ENCODE measurements at places on chromosomes 13 and 19. TPM values are rescaled to one million over a fixed set of nuclear protein-coding genes. Genes with fewer than 3 reads are reported as not detected.
A peak's percentile ranks its signal among the peaks of the same experiment; 100 is the strongest.

CACNA1A gene
- 25.7 TPM for total RNA-seq

ZNF285 gene
- 2.5 TPM for total RNA-seq

ICAM5 gene
- 4.8 TPM for total RNA-seq

OR7A5 gene
- not detected for total RNA-seq

GRCh38 chr19:34959021-34959420 lies 5.0 kb downstream of the ZNF792 start:
- H3K27me3 ChIP-seq, result peaks cover 11% of the 10 kb centered on the region
- no peak for DNase-seq

GRCh38 chr13:42272804-42273175 lies 838 bp downstream of the AKAP11 start:
- H3K27me3 ChIP-seq, result no peaks in the 10 kb centered on the region
- no peak overlapping the region for H3K27ac ChIP-seq
- no peaks in the 10 kb centered on the region for H3K36me3 ChIP-seq
- H3K4me3 ChIP-seq, result peak overlapping the region; percentile 75
- DNase-seq, result no peak
- peaks cover 9% of the 10 kb centered on the region for H3K4me1 ChIP-seq

GRCh38 chr13:26929971-26930730 lies 169.6 kb upstream of the GPR12 start:
- H3K36me3 ChIP-seq, result no peaks in the 10 kb centered on the region
- H3K4me1 ChIP-seq, result no peaks in the 10 kb centered on the region
- H3K27me3 ChIP-seq, result no peaks in the 10 kb centered on the region

DNA sequence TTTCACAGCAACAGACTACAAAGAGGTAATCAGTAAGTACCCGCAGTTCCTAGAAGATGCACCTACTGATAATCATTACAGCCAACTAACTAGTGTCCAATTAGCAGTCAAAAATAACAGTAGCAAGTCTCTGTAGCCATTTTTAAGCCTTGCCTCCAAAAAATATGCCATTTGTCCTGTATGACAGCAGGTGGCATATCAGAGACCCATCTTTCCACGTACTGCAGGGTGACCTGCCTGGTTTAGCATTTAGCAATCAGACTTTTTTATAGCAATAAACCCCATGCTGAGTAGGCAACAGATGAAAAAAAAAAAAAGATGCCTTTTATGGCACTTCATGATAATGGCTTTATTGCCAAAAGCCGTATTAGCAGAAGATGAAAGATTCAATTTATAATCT lies 155.3 kb upstream of the LSM14A start:
- H3K27me3 ChIP-seq, result no peaks in the 10 kb centered on the region
- DNase-seq, result no peak
- H3K36me3 ChIP-seq, result no peaks in the 10 kb centered on the region
- H3K4me1 ChIP-seq, result no peaks in the 10 kb centered on the region
- no peak overlapping the region for H3K4me3 ChIP-seq

DNA sequence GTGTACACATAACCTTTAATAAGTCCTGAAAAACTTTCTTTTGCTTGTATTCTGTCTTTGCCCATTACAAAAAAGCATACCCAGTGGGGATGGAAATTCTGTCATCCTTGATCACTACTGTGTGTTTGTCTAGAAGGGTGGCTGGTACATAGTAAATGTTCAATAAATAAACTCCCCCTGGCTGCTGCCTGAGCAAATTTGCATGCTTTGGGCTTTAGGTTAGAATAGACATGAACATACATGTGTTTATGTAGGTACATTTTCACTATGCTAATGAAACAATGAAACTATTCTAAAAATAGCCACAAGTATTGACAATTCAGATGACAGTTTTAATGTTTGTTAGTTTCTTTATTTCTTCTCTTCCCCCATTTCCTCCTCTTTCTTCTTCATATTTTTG lies 36.1 kb downstream of the TNFSF13B start:
- H3K27me3 ChIP-seq, result no peaks in the 10 kb centered on the region
- no peak overlapping the region for H3K4me3 ChIP-seq
- no peaks in the 10 kb centered on the region for H3K4me1 ChIP-seq
- no peak overlapping the region for H3K27ac ChIP-seq

DNA sequence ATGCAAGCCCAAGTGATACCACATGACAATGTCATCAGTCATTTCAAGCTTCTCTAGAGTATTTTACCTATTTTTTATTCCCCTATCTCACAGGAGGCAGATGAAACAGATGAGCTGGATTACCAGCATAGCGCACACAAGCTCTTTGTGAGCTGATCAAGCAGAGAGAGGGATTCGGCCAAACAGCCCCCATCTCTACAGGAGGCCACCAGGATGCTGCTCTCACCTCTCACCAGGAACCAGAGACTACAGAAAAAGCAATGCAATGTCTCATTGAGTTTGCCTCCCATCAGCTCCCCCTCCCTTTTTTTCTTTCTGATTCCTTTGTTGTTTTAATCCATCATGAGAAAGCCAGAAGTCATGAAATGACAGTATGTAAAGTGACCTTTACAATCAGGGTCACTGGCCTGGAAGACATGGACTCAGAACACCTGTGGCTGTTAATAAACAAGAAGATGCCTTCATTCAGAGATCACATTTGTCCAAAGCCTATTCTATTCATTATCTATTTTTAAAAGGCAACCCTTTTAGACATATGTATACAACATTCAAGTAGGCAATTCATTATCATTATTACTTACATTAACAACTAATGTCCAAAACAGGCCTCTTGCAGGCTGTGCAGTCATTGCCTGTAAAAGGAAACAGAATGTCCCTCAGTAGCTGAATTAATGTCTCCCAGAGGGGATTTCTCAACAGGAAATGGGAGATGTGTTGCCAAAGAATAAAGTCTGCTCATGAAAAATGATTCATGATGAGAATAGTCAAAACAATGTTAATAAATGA lies 656.6 kb downstream of the TBC1D4 start:
- no peak overlapping the region for H3K27ac ChIP-seq
- no peak for DNase-seq
- H3K4me1 ChIP-seq, result no peaks in the 10 kb centered on the region
- H3K4me3 ChIP-seq, result no peak overlapping the region

GRCh38 chr19:31313291-31314030 lies 35.8 kb downstream of the TSHZ3 start:
- peaks cover 11% of the 10 kb centered on the region for H3K4me1 ChIP-seq
- no peaks in the 10 kb centered on the region for H3K27me3 ChIP-seq
- H3K27ac ChIP-seq, result no peak overlapping the region

DNA sequence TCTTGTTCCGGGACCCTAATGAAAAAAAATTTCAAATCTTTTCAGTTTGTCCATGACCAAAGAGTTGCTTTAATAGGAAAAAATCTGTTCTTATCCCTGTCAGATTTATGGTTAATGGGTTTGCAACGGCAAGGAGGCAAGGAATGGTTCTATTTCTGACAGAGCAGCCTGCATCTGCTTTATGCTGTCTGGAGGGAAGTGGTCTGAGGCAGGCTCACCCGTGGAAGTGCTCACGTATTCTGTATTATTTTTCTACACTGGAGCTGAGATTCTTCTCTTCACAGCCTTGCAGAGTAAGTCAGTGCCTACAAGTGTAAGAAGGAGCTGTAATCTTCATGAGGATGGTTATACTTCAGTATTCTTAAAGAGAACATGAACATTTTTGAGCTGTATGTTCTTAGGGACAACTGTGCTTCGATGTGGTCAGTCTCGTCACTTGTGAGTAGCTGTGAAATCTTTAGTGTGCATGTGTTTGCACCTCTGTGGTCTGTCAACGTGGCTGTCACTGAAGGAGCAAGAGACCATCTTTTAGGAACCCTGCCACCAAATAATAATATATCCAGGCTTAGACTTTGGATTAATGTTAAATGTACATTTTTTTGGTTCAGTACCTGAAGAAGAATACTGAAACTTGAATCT lies 114.3 kb downstream of the DNAJC3 start:
- H3K27me3 ChIP-seq, result no peaks in the 10 kb centered on the region
- no peaks in the 10 kb centered on the region for H3K4me1 ChIP-seq
- no peak overlapping the region for H3K27ac ChIP-seq
- no peak overlapping the region for H3K4me3 ChIP-seq
- DNase-seq, result no peak

- DNase-seq, result no peak
- H3K4me1 ChIP-seq, result no peaks in the 10 kb centered on the region
- H3K27me3 ChIP-seq, result no peaks in the 10 kb centered on the region
- H3K4me3 ChIP-seq, result no peak overlapping the region
- H3K36me3 ChIP-seq, result no peaks in the 10 kb centered on the region
These were observed 88.6 kb upstream of the MYCBP2 start for GRCh38 chr13:77415253-77416071.

DNA sequence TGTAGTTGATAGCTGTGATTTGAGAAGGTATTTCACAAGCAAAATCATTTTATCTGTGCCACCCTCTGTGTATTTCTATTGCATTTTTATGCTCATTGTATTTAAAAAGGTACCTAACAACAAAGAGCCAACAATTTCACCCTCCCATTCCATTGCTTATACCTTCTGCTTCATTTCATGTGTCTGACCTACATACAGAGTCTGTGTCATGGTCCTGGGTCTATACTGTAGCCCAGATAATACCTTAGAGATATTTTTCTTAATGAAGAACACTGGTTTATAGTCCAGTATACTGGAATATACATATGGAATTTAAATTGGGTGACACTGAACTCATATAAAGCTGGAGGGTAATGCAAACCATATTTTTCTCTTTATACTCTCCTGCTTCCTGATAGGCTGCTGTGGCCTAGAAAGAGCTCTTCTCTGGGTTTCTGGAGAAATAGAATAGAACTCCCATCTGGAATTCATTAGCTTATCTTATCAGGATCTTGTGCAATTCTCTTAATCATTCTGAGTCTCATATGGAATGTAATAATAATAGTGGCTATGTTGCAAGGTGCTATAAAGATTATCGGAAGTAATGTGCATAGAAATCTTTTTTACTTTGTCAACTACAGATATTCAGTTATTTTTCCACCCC lies 31.8 kb upstream of the SPART start:
- H3K4me3 ChIP-seq, result no peak overlapping the region
- H3K4me1 ChIP-seq, result no peaks in the 10 kb centered on the region
- no peaks in the 10 kb centered on the region for H3K36me3 ChIP-seq
- no peaks in the 10 kb centered on the region for H3K27me3 ChIP-seq
- DNase-seq, result no peak

DNA sequence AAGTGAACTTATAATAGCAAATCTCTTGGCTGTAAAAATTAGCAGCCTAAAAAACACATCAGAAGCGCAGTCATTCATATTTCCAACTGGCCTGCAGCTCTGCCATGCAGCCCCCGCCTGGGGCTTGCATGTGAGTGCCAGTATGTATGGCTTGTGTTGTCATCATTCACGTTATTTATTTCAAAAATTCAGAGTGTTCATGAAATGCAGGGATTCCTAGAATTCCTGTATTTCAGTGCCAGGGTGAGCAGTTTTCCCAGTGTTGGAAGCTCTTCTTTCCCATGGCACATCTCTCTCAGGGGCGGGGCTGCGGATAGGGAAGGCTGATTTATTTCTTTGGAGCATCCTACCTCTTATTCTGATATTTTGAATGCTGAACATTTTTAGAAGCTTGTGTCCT lies 234.6 kb downstream of the FGF9 start:
- no peaks in the 10 kb centered on the region for H3K4me1 ChIP-seq
- DNase-seq, result no peak
- H3K27ac ChIP-seq, result no peak overlapping the region
- H3K36me3 ChIP-seq, result no peaks in the 10 kb centered on the region

GRCh38 chr19:15161028-15161984 lies 39.5 kb downstream of the NOTCH3 start:
- H3K27me3 ChIP-seq, result no peaks in the 10 kb centered on the region
- H3K4me1 ChIP-seq, result no peaks in the 10 kb centered on the region
- no peak overlapping the region for H3K27ac ChIP-seq
- DNase-seq, result no peak
- H3K4me3 ChIP-seq, result no peak overlapping the region

All from H1 (cell line).